Activated T-helper 17 cell treated with anti-CD3 and anti-CD28 coated beads, Interleukin-2, amount 50 U/mL, for 72 hours (primary cell): ENCODE measurements at places on chromosomes 3 and 15.

GRCh38 chr3:129291236-129291886 lies 12.7 kb downstream of the HMCES start:
- ATAC-seq = no peak

DNA sequence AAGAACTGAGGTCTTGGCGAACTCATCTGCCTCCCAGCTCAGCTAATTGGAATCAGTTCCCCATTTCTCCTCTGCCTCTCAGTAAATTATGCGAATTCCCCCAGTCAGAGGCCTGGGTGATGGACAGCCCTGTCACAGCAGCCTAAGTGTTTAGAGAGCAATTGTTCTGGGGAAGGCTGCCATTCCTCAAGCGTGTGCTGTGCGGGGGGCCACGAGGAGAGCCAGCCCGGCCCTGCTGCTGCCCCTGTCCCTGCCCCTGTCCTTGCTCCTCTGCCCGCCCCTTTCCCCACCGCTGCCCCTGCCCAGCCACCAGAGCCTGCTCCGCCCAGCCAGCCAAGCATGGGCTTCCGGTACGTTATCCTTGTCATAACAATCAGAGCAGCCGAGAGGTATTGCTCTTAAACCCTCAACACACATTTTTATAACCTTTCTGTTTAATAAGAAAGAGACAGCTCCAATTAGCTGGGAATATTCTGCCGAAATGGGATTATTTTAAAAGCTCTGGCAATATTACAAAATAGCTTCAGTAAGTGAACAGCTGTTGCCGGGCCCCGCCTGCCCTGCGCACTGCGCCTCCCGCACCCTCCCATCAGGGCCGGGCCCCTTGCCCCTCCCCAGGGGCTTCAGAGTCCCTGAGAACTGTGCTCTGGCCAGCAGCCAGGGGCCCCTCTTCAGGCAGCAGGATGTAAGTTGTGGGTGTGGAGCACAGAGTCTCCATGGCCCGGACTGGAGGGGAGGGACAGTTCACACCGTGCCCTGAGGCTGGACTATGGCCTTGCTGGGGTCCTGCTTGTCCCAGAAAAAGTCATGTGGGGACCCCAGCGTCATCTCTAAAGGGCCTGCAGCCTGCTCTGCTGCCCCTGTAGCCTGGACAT lies 12.4 kb upstream of the CACNA2D2 start:
- no peak for ATAC-seq

GRCh38 chr3:38129058-38129457 lies 7.9 kb downstream of the ACAA1 start:
- no peak for ATAC-seq

DNA sequence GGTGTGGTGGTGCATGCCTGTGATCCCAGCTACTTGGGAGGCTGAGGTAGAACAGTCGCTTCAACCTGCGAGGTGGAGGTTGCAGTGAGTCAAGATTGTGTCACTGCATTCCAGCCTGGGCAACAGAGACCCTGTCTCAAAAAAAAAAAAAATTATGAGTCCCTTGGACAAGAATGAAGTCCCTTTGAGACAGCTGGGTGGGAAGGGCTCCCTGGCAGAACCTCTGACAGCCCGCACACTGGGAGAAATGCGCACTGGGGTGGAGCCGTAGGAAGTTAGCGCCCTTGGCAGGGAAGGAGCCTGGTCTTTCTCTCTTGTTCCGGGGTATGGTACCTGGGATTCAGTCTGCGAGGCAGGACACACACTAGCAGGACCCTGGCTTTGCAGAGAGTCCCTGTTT lies 51.4 kb downstream of the SLC30A4 start:
- ATAC-seq = no peak

DNA sequence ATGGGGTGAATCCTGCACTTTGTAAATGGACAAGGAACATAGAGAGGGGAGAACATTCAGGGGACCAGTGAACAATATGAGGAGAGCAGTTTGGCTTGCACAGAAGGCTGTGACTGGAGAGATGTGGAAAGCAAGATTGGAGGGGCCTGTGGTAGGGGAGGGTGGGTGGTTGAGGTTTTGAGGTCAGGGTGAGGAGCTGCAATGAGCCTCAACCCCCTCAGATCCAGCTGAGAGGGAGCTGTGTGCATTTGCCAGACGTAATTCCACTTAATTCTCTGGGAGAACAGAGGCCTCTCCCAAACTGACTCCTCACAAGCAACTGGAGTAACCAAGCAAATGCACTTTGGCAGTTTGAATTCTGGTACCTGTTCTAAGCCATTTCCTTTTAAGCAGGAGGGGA lies 253.1 kb upstream of the TRIM42 start:
- no peak for ATAC-seq

- no peak for ATAC-seq
Observed at GRCh38 chr15:72859757-72860145, 76.2 kb upstream of the ADPGK start.

- ATAC-seq = no peak
Observed at GRCh38 chr15:101000271-101000681, 81.1 kb downstream of the LRRK1 start.

DNA sequence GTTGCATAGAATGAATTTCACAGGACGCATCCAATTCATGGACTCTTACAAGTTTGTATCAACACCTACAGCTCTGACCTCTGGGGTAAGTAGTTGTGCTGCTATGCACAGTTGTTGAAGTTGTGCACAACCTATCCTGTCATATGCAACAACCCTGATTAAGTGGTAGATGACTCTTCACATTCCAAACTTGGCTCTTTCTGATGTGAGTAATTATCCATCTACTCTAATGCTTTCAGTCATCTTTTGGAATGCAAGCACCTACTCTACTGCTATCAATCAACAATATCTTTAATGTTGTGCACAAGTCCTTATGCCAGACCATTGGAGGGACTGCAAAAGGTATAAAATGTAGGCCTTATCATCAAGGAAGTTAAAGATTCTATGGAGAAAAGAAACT lies 921.4 kb downstream of the MCTP2 start:
- ATAC-seq = no peak

DNA sequence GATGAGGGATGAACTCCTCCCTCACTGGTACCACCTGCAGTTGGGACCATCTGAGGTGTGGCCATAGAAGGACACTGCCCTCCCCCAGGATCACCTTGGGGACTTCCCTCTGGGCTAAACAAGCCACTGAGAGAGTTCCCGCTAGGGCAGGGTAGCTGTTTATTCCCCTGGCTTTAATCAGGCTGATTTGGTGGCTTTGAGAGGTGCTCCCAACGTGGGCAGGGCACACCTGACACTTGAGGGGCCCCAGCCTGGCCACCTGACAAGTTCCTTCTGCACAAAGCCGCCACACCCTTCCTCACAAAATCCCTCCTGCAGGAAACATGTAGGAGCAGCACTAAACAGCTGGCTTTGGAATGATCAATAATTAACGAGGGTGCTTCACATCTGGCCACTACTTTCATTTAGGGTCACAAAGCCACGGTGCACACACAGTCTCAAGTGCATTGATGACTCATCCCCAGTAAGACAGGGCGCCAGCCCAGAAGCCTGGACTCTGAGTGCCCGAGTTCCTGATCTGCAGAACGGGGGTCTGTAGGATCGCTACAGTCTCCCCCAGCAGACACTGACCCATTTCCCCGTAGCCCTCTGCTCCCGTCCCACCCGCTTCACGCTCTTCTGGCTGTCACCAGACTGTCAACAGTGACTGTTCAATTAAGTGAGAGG lies 75.1 kb downstream of the ATP10A start:
- ATAC-seq = no peak

- peak; percentile 8 for ATAC-seq
Observed at GRCh38 chr3:48240000-48240963, 622 bp upstream of the ZNF589 start.

- ATAC-seq = no peak
Observed at GRCh38 chr3:157858821-157859220, 247.4 kb downstream of the SHOX2 start.

- ATAC-seq = no peak
Observed at GRCh38 chr3:33658991-33659848, 58.8 kb downstream of the CLASP2 start.

GRCh38 chr3:141659821-141660613 lies 78.1 kb upstream of the RNF7 start:
- peak; percentile 43 for ATAC-seq

DNA sequence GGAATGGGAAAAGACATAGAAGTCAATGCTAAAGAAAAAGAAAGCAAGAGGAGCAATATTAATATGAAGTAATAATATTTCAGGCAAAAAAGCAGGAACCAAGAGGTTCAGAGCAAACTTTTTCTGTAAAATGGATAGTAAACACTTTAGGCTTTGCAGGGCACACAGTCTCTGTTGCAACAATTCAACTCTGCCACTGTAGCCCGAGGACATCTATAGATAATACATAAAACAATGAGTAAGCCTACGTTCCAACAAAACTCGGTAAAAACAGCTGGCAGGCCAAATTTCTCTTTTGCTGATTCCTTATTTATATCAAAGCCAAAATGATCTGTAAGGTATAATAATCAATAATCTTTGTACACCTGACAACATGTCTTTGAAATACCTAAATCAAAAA lies 56.8 kb downstream of the SMAD6 start:
- no peak for ATAC-seq

DNA sequence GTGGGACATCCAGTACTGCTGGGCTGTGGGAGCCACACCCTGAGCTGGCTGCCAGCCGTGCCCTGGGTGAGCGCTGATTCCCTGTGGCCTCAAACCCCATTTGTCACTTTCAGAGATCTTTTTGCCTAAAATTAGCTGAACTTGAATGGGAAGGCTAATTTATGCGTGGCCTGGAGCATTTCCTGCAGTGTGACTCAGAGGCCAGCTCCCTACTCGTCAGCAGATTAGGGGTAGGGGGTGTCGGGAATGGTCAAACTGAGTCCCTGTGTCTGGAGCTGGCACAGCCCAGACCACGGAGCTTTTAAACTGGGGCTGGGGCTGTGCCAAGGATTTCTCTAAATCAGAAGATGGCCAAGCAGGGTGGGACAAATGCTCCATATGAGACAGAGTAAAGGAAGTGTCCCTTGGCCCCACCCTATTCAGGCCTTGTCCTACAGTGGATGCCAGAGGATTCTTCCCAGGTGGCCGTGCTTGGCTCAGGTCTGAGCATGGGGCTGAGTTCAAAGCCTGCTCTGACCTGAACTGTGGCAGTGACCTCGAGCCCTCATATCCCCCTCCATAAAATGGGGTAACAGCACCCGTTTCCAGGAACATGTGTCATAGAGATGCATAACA lies 59.7 kb downstream of the ATP2B2 start:
- ATAC-seq = no peak

DNA sequence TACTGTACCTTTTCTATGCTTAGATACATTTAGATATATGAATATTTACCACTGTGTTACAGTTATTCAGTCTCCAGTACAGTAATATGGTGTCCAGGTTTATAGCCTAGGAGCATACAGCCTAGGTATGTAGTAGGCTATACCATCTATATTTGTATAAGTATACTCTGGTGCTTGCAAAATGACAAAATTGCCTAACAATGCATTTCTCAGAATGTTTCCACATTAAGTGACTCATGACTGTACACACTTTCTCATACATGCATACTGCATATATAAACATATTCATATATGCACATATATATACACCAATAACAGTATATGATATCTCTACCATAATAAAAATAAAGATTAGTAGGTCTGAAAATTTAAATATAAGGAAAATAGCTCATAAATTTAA lies 169.3 kb downstream of the DPH6 start:
- ATAC-seq = no peak

DNA sequence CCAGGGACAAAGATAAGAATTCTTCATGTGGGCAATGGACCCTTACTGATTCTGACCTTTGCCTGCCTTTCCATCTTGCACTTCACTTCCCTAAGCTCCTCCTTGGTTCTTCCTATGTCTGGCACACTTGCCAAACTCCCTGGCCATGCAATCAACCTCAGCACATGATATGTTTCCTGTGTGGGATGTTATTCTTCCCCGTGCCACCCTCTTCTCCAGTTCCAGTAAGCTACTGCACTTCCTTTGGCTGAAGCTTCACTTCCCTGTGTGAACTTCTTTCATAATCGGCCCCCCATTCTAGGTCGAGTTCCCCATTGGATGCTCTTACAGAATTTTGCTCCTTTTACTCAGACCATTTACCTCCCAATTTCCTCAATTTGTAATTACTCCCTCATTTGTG lies 10.7 kb upstream of the TASOR start:
- ATAC-seq = no peak

GRCh38 chr3:165070682-165071081 lies 7.6 kb downstream of the SI start:
- ATAC-seq = no peak

DNA sequence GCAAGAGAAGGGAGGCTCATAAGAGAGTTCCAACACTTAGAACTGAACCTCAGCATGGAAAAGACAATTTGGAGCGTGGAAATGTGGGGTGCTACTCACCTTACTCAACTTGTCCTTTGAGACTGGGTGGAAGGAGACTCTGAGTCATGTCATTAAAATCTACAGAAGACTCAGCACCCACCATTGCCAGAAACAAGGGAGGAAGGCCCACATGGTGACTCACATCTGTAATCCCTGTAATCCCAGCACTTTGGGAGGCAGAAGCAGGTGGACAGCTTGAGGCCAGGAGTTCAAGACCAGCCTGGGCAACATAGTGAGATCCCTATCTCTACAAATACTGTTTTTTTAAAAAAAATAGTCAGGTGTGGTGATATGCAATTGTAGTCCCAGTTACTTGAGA lies 161.9 kb upstream of the UBE3A start:
- no peak for ATAC-seq

GRCh38 chr3:121202573-121202972 lies 294.6 kb downstream of the STXBP5L start:
- no peak for ATAC-seq

DNA sequence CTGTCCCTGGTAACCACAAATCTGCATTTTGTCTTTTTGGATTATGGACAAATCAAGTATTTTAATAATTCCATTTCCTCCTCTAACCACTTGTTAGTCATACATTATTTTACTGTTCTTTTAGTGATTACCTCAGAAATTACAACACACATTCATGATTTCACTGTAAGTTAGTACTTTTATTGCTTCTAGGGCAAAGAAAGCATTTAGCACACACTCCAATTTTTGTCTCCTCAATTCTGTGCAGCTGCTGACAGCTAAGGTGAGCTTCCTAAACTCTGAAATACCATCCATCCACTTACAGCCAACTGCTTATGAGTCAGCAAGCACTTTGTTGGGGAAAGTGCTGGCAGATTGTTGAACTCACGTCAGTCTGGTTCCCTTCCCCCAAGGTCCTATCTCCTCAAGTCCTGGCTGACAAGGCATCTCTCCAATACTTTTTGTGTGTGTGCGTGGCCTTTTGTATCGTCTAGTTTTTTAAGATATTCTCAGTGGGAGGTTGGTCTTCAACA lies 49.4 kb upstream of the TNFAIP8L3 start:
- ATAC-seq = no peak

GRCh38 chr3:141875374-141875892 lies 1.0 kb upstream of the ATP1B3 start:
- ATAC-seq = peak; percentile 75

- peak; percentile 48 for ATAC-seq
Observed at GRCh38 chr3:43478118-43478785, 143.6 kb downstream of the ANO10 start.

- no peak for ATAC-seq
Observed at GRCh38 chr3:52891615-52892081, 5.7 kb downstream of the STIMATE start.
